Esophagus muscularis mucosa (tissue), 4 donors: ENCODE measurements at places on chromosomes 12 and 14. TPM values are rescaled to one million over a fixed set of nuclear protein-coding genes. Genes with fewer than 3 reads are reported as not detected.

- no peak for DNase-seq
Measured at GRCh38 chr12:116547955-116548501, 11.2 kb upstream of the MAP1LC3B2 start.

- no peak for DNase-seq
Measured at GRCh38 chr14:74710480-74710879, 2.4 kb downstream of the AREL1 start.

DNA sequence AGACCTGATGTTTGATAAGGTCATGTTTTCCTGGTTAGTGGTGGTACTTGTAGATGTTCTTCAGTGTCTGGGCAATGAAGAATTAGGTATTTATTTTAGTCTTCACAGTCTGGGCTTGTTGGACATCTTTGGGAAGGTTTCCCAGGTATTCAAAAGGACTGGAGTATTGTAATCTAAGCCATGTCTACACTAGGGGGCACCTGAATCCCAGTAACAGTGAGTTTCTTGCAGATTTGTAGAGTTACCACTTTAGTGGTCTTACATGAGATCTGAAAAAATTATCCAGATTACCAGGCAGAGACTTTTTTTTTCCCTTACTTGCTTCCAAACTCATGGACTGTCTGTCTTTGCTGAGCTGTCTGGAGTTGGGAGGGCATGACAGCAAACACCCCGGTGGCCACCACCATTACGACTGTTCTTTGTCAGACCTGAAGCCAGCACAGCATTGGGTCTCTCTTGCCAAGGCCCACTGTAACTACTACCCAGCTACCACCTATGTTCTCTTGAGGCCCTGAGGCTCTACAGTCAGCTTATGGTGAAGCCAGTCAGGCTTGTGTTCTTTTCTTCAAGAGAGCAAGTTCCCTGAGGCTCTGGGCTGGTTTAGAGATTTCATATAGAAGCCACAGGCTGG is 820.7 kb upstream of the FBXO33 start:
- DNase-seq = no peak

DNA sequence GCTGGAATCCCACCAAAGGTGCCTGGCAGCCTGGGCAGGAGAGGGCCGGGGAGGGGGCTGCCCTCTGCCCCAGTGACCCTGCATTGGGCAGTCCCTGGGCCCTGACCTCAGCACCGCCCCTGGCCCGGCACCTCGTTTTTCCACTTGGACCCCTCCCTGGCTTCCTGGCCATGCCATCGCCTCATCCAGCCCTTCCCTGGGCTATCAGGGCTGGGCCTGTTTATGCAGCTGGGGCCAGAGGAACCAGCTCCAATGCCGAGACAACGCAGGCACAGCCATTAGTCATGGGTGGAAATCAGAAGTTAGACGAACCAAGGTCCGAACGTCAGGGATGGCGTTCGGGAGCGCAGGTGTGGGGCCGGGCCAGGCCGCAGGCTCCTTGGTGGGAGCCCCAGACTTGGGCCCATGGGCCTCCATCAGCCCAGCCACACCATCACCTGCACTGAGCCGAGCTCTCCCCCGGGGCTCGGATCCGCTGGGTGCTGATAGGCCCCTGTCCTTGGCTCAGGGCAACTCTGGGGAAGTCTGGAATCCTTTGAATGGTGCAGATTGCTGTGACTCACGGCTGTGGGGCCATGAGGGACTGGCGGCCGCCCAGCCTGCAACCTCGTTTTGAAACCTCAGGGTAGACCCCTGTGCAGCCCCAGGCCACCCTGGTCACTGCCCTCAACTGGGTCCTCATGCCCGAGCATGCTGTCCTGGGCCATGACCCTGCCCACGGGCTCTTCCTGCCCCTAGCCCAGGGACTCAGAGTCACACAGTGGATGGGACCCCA is 169.4 kb downstream of the KIF26A start:
- no peak for DNase-seq

GRCh38 chr14:37550511-37550910 is 44.5 kb downstream of the FOXA1 start:
- no peak for DNase-seq

DNA sequence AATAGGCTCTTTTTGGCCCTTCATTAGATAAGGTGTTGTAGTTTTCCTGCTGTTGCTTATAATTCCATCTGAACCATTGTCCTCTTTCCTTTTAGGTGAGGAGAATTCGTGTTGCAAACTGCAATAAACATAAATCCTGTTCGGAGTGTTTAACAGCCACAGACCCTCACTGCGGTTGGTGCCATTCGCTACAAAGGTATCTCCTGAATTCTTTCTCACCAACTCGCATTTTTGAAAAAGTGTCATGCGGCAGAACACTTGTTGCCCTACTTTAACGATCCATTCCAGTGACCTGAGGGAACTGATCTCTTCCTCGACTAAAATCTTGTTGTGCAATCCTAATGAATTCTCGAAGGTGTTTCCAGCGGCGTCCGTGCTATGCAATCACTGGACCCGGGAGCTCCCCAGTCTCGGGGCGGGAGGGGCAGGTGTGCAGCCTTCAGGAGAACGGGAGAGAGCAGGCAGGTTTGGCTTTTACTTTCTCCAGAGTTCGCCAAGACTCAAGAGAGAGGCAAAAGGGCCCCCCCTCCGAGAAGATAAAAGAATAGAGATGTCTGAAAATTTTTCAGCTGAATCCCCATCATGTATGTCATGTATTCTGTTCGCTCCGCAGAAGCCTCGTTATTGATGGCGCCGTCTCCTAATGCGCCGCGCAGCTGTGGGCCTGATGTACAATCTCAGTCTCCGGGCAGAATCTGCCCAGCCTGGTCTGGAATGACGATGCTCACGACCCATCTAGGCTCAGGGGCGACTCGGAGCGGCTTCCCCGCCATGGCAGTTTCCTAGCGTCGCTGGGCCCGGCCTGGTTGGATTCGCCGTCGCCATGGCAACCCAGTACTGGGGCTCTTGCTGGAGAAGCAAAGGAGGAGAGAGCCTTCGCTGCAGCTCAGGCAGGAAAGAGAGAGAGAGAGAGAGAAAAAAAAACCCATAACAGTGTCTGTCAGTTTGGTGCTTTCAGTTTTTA is 38.2 kb downstream of the PLXNC1 start:
- no peak for DNase-seq

- DNase-seq = no peak
Measured at GRCh38 chr14:89422181-89422951, 5.3 kb upstream of the FOXN3 start.

The TAS2R8 gene
- not detected for total RNA-seq
